ENCODE measurements at places on chromosomes 11 and 22.

- no peak for DNase-seq
Measured at GRCh38 chr11:126392633-126393013, 37.1 kb downstream of the ST3GAL4 start.

DNA sequence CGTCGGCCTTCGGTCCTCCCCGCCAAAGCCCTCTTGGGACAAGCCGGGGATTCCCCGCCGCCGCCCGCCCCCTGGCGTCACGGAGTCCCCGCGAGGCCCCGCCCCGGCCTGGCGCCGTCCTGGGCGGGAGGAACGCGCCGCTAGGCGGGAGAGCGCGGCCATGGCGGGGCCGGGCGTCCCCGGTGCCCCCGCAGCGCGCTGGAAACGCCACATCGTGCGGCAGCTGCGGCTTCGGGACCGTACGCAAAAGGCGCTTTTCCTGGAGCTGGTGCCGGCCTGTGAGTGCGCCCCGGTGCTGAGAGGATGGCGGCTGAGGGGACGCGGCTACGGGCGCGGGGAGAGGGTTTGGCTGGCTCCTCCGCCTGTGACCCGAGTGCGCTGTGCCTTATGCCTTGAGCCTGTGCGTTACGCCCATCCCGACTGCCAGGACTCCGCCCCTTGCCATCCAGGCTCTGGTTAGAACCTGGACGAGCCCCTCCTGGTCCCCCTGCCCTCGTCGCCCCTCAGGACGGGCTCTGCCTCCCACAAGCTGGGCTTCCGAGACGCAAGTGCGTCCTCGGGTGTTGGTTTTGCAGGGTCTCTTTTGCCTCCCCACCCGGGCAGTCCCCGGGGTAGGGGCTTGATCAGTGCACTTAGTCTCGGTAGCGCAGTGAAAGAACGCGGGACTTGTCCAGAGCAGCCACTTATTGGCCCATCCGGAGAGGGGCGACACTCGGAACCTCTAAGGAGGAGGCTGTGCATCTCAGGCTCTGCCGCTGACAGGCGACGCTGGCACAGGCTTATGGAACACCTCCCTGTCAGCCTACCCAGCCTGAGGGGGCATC is at the start of gene ATG16L2:
TSS of gene ATG16L2 (plus strand) at position 126 of the 824 bp plus-strand sequence. CDS start at position 161, 35 bp downstream.
- peak; percentile 95 for DNase-seq

DNA sequence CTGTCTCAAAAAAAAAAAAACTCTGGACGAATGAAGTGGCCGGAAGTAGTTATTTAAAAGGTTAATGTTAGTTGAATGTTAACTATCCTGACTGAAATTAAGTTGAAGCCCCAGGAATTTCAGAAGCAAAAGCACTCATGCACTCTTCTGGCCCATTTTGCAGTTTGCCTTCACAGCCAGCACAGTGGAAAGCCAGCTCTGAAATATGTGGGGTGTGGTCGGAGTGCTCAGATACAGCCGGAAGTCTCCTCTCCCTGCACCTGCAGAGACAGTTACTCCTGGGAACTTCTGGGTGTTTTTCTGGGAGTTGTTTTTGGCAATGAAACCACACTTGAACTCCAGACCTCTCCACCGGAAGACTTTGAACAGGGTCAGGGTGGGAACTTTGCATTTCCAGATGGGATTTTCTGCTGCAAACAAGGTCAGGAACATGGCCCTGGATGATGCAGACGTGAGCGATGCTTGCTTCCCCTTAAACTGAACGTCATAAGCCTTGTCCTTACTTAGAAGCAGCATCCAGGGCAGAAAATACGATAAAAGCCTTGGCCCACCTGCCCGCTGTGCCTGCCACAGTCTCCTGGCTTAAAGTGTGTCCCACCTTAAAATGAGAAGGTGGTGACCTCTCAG is 21.5 kb upstream of the CABP2 start:
- DNase-seq = no peak

- DNase-seq = no peak
Measured at GRCh38 chr11:98701541-98701940, 319.2 kb upstream of the CNTN5 start.

DNA sequence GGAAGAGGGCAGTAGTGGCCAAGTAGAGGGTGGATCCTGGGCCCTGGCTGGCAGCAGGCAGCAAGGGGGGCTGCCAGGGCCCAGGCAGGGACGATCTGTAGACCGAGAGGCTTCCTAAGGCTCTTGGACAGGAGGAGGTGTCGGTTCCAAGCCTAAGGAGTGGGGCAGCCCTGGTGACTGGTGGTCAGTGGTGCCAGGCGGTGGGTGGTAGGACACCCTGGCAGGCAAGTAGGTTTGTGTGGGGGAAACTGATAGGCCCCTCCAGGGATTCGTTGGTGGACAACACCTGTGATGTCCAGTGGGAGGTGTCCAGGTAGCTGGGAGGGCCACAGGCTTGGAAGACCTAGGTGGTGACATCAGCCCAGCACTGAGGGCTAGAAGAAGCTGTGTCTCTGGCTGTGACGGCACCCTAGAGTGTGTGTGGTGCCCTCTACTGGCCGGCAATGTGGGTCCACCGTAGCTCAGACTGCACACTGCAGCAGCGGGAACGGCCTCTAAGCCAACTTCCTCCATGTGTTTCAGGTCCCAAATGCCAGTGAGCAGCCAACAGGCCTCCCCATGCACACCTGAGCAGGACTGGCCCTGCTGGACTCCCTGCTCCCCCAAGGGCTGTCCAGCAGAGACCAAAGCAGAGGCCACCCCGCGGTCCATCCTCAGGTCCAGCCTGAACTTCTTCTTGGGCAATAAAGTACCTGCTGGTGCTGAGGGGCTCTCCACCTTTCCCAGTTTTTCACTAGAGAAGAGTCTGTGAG is 9.4 kb upstream of the SAMM50 start:
- DNase-seq = peak; percentile 84

- DNase-seq = no peak
Measured at GRCh38 chr11:104094576-104094975, 58.1 kb downstream of the DDI1 start.

- DNase-seq = peak; percentile 32
Measured at GRCh38 chr11:2954263-2954662, 25.0 kb upstream of the PHLDA2 start.

DNA sequence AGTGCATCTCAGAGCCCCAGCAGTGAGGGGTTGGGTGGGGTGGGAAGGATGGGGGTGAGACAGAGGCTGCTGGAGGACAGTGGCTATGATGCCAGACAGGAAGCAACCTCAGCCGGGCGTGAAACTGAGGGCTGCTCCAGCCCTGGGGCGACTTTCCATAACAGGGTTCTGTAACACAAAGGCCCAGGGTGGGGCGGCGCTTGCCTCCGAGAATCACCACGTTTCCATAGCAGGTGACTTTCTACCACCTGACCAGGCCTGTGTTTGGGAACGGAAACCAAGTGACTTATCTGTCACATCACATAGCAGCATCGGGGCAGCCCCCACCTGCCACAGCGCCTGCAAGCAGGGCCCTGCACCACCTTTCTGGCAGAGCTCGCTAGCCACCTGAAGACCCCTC is 85.8 kb downstream of the TRMU start:
- DNase-seq = no peak

DNA sequence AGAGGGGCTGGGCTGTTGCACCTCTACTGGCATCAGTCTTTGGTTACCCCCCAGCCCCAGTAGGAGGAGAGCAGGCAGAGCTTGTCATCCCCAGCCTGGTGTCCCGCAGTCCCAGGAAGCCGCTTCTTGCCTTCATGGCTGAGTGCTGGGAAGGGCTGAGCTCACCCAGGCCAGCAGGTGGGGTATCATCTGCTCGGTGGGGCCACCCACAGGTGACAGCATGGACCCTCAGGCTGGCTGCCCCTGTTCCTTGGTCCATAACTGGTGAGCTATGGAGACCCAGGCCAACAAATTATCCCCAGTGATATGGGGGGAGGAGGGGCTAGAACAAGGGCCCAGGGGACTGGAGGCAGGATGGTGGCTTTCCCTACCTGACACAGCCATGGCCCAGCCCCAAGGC is 6.5 kb upstream of the RHOD start:
- DNase-seq = no peak

GRCh38 chr11:9138133-9138453 is 46.7 kb upstream of the SCUBE2 start:
- no peak for DNase-seq

- DNase-seq = no peak
Measured at GRCh38 chr22:47927648-47928210, 1165.3 kb downstream of the TBC1D22A start.
